ENCODE measurements at places on chromosomes 5 and 9. TPM values are rescaled to one million over a fixed set of nuclear protein-coding genes. Genes with fewer than 3 reads are reported as not detected.

GRCh38 chr5:1666221-1666620 is 133.4 kb downstream of the MRPL36 start:
- no peak for DNase-seq

The LHX6 gene
- total RNA-seq = not detected

The CDC20B gene
- not detected for total RNA-seq

GRCh38 chr9:124364141-124364540 is 51.1 kb downstream of the PSMB7 start:
- DNase-seq = no peak

GRCh38 chr5:176590035-176590717 is 19.8 kb downstream of the GPRIN1 start:
- DNase-seq = no peak

The SPATA6L gene
- total RNA-seq = 2.1 TPM

The DROSHA gene
- total RNA-seq = 80.4 TPM

DNA sequence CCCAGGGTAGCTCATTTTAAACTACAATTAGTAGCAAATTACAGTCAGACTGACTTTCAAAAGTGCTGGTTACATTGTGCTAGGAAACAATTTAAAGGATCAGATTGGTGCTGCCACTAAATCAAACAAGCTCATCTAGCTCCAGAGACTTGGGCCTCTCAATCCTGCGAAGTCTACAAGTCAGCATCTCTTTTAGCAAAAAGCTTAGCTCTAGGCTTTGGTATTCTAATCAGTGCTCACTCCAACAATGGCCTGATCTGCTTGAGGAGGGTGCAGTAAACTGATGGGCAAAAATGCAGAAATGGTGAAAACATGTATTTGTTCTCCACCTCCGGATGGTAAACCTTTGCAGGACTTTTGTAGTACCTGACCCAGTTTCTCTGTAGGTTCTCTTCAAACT is 47.0 kb upstream of the SEMA6A start:
- DNase-seq = no peak

The PHF2 gene
- 15.5 TPM for total RNA-seq
